ENCODE measurements at places on chromosomes 6 and 20.

- no peak for DNase-seq
These were observed 110.6 kb upstream of the NHSL1 start for GRCh38 chr6:138609801-138610430.

DNA sequence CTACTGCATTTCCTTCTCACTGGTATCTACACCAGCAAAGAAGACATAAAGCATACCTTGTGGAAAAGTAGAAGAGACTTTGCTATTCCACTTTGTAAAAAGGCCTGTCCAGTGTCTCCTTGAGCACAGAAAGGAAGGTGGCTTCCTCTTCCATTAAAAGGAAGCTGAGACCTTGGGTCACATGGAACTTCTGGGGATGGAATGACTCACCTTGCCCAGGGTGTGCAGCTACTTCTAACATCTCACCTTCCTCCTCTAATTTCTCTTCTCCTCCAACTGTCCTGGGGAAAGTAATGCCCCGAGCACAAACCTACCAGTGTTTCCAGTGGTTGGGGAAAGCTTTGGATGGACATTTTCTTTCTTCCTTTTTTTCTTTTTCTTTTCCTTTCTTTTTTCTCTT is 848.8 kb upstream of the MAP3K7 start:
- DNase-seq: no peak

GRCh38 chr6:113744861-113745260 is 112.3 kb upstream of the MARCKS start:
- DNase-seq: no peak

GRCh38 chr20:32780749-32781655 is 18.8 kb downstream of the DNMT3B start:
- peak; percentile 91 for DNase-seq

GRCh38 chr20:40610730-40611129 is 78.3 kb downstream of the MAFB start:
- no peak for DNase-seq

- DNase-seq: peak; percentile 90
These were observed 13.8 kb upstream of the TLDC2 start for GRCh38 chr20:36861875-36862801.

Measured in pons (tissue), 1 donor.